ENCODE measurements at places on chromosomes 5 and 9.

- no peak for DNase-seq
Measured at GRCh38 chr9:19931098-19931890, 142.5 kb upstream of the SLC24A2 start.

GRCh38 chr9:130382096-130382495 is 62.7 kb upstream of the ASS1 start:
- no peak for DNase-seq

DNA sequence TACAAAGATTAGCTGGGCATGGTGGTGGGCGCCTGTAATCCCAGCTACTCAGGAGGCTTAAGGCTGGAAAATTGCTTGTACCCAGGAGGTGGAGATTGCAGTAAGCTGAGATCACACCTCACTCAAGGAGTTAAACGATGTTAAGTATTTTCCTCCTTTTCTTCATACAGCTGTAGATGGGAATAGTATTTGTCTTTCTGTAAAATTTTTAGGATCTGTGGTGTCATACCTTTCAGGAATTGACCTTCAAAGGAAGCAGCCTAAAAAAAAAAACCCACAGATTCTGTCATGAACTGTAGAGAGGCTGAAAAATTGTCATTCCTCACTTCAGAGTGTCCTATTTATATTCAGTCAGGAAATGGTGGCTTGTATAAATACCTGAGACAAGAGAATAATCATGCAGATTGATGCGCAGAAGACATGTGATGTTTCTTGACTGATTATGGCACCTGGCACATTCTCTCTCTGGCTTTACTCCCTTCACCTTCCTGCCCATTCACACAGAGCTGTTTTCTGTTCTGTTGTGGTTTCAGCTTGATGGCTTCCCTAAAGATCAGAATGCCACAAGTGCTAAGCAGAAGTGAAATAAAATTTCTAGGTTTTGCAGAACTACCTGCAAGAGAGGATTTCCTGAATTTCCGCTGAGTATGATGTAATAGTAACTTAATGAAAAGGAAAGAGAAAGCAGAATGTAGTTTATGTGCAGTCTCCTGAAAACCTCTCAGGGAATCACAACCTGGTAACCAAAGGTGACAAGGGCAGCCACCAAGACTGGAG is 3.8 kb downstream of the IFNA1 start:
- no peak for DNase-seq

DNA sequence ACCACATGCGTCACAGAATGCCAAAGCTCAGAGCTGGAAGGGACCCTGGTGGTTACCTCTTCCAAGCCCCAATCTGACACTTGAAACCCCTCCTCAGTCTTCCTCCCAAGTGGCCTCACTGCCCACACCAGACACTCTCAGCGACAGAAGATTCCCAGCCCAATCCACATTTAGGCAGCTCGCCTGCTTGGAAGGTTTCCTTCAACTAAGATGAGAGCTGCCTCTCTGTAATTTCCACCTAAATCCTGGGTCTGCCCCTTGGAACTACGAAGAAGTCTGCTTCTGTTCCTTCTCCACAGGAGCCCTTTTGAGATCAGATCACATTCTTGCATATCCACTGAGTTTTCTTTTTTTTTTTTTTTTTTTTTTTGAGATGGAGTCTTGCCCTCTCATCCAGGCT is 83.7 kb downstream of the PAX5 start:
- DNase-seq: no peak

DNA sequence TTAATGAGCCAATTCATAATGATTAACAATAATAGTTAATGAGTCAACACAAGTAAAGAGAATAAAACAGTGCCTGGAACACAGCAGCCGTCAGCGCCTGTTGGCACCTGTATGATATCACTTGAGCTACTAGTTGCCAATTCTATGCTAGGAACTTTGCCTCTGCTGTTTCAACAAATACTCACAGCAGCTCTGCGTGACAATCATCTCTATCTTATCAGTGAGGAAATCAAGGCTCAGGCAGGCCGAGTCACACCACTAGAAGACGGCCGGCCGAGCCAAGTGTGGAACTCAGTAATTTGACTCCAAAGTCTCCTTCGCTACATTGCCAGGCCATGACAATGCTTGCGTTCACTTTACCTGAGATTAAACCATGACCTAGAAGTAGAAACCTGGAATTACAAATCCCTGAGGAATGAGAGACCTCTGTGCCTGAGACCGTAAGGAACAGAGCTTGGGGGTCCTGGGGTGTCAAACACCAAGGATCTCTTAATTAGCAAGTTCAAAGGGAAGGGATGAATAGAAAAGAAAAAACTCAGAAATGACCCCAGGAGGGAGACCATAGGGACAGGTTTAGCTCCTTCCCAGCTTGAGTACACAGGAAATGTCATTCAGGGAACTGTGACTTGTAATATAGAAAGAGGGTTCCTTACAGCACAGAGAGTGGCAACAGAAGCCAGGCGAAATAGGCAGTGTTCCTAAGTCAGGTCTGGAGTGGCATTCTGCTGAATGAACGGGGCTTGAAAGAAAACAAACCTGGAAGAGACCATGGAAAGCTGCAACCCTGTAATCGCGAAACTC is 109.1 kb downstream of the SUSD1 start:
- no peak for DNase-seq

GRCh38 chr5:57175551-57176309 is 1.9 kb downstream of the GPBP1 start:
- peak; percentile 17 for DNase-seq

DNA sequence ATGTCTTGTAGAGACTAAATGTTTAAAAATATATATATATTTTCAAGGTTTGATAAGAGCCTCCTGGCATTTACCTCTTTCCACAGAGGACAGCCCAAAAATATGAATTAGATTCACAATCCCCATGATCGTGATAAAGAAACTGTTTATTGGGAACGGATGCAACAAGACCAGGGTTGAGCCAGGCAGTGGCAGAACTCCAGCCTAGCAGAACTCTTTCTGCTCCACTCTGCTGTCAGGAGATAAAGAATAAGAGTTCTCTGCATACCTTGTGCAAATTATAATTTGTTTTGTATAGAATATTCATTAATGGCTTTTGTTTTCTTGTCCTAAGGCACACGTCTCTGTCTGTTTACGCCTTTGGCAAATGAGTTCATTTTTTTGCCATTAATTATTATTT is 472.2 kb downstream of the TUSC1 start:
- no peak for DNase-seq

- no peak for DNase-seq
Measured at GRCh38 chr9:4108754-4109465, 191.0 kb downstream of the GLIS3 start.

DNA sequence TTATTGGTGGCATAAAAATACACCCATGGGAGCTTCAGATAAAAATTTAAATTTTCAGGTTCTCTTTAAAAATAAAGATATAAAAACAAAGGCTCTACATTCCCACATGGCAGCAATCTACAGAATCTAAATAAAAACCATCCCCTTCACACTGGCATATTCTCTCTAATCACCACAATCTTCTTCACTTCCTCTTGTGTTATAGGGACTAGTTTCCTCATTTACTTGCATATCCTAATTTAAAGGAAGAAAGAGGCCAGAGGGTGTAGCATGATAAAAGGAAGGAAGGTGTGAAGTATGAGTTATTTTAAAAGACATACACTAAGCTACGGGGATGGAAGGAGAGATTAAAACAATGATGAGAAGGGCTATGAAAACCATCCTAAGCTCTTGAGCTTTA is 390.5 kb downstream of the ZNF608 start:
- no peak for DNase-seq

DNA sequence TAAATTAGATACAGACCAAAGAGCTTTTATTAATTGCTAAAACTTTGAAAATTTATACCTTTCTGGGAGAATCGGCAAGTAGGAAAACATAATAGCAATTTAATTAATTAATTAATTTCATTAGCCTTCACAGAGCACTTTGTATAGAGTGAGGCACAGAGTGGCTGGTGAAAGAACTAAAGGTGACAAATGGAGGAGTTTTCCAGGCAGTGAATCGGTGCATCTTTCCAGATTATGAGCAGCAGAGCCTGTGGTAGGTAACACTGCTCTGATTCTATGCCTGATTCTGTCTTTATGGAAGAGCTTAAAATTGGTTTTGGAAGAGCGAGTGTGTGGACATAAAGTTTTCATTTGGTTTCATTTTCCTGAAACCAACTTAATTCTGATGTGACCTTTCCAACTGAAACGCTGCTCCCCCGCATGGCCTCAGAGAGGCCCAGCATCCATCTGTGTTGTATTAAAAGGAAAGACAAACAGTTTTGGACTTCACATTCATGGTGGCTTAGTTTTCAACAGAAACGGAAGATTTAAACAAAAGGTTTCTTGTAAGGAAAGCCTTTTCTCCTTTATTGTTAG is 188.9 kb upstream of the RPS23 start:
- no peak for DNase-seq

- no peak for DNase-seq
Measured at GRCh38 chr5:142845954-142846398, 75.8 kb downstream of the ARHGAP26 start.

Data from T-cell (primary cell).